Activated CD8-positive, alpha-beta memory T cell treated with anti-CD3 and anti-CD28 coated beads for 1 hour (primary cell): ENCODE measurements at places on chromosomes 13 and 19.

DNA sequence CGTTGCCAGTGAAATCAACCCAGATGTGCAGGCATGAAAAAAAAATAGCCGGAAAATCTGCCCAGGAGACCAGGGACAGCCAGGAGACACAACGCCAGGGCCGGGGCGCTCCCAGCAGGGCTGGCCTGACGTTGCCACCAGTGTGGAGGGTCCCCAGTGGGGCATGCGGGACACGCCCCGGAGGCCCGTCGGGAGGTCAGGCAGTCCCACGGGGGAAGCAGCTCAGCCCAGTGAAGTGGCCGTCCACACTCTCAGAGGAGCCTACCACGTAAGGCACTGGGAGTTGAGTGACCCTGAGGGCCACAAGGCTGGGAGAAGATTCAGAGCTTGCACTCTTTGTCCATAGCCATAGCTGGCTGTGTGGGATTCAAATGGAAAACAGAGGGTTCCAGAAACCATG is 53.2 kb upstream of the GAS6 start:
- no peak for DNase-seq

DNA sequence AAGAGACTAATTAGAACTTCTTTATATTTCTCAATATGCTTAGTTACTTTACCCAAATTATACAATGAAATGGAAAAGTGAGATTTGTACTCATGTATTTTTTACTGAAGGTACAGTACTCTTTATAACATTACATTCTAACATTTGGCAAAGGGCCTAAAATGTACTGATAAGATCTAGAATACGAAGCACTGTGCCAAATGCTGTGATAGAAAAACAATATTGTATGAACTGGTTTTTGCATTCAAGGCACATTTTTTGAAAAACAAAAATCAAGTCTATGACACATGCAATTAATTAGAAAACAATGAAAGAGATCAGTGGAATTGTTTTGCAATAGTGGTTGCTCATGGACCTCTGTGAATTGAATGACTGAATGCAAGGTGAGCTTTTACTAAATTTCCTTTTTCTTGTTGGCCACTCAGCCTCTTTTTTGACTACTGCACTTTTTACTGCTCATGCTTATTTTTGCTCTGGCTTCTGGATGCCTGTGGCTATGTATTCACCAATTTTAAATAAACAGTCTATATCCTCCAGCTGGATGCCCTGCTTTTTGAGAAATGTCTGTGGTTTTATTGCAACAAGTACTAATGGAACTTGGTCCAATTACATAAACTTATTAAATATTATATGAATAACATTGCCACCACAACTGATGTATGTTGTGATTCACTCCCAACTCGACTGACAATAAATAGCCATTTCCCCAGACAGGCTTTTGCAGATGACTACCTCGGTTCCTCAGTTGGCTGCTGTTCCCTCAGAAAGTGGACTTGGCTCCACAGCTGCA is 41.4 kb upstream of the OBI1 start:
- no peak for DNase-seq

GRCh38 chr13:40662866-40663265 is 3.6 kb downstream of the FOXO1 start:
- DNase-seq = no peak

DNA sequence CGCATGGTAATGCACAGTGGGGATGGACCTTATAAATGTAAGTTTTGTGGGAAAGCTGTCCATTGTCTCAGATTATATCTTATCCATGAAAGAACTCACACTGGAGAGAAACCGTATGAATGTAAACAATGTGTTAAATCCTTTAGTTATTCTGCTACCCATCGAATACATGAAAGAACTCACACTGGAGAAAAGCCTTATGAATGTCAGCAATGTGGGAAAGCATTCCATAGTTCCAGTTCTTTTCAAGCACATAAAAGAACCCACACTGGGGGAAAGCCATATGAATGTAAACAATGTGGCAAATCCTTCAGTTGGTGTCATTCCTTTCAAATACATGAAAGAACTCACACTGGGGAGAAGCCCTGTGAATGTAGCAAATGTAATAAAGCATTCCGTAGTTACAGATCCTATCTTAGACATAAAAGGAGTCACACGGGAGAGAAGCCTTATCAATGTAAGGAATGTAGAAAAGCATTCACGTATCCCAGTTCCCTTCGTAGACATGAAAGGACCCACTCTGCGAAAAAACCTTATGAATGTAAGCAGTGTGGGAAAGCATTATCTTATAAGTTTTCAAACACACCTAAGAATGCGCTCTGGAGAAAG is 13.8 kb downstream of the ZNF763 start:
- no peak for DNase-seq

- DNase-seq = peak; percentile 42
These were observed 61.3 kb downstream of the CELF5 start for GRCh38 chr19:3285647-3286176.

DNA sequence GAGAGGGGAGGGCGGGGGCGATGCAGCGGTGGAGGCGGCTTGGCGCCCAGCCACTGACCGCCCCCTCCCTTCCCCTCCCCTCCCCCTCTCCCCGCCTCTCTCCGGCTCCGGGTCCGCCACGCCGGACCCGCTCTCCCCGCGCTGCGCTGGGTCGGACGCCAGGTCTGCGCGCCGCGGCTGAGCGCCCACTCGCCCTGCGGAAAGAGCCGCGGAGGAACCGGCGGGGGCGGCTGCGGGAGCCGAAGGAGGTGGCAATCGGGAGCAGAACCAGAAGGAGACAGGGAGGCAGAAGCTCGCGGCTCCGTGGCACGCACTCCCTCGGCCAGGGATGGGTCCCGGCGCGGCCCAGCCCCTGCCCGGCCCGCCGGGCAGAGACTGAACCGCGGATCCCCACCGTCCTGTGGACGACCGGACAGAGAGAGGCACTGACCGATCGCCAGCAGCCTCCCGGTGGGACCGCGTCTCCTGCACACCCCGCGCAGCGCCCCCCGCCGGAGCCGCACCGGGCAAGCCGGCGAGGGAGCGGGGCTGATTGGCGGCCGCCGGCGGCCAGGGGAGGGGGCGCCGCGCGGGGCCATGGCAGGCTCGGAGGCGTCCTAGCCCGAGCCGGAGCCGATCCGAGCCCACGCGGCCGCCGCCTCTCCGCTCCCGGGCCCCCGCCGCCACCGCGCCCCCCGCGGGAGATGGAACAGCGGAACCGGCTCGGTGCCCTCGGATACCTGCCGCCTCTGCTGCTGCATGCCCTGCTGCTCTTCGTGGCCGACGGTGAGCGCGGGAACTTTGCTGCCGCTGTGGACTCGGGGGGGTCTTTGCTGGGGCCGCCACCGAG is at the start of gene VSTM2B:
TSS of gene VSTM2B (plus strand) at position 94 of the 829 bp plus-strand sequence. CDS start at position 684, 590 bp downstream.
- no peak for DNase-seq

GRCh38 chr13:44399074-44399473 is 25.4 kb downstream of the SERP2 start:
- no peak for DNase-seq

- DNase-seq = no peak
These were observed 47.9 kb upstream of the EPHX3 start for GRCh38 chr19:15280048-15280725.

DNA sequence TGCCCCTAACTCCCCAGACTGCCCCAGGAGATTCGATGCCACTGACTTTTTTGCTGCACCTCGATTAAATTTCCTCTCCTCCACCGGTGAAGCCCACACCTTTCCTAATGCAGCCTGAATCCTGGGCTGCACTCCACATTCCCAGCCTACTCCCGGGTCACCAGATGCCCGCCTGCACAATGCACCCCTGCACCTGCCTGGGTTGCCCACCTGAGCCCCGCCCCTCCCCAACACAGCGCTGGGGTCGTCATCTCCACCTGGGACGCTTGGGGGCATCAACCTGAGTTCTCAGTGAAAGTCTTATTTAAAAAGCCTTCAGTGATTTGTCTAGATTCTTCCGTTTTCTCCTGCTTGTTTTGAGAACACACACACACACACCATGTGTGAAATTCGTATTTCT is 24.5 kb upstream of the DPP9 start:
- no peak for DNase-seq
